IPS-NIHi11 (cell line): ENCODE measurements at places on chromosomes 13 and 19.

- no peak for DNase-seq
These were observed 135.6 kb downstream of the PRR20E start for GRCh38 chr13:57302604-57303003.

DNA sequence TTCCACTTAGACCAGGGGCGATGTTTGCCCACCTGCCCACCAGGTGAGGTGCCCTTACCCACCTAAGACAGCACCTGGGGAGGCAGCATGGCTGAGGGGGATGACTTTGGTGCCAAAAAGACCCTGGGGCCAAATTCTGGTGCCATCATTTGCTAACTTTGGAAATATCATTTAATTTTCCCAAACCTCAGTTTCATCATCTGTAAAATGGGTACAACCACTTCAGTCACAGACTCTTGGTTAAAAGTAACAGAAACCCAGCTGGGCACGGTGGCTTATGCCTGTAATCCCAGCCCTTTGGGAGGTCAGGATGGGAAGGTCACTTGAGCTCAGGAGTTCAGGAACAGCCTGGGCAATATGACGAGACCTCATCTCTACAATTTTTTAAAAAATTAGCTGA lies 177.8 kb downstream of the USP12 start:
- no peak for DNase-seq

GRCh38 chr13:103007427-103007762 lies 58.8 kb downstream of the SLC10A2 start:
- no peak for DNase-seq

- DNase-seq, result no peak
These were observed 74.6 kb downstream of the GNG7 start for GRCh38 chr19:2627855-2628254.

DNA sequence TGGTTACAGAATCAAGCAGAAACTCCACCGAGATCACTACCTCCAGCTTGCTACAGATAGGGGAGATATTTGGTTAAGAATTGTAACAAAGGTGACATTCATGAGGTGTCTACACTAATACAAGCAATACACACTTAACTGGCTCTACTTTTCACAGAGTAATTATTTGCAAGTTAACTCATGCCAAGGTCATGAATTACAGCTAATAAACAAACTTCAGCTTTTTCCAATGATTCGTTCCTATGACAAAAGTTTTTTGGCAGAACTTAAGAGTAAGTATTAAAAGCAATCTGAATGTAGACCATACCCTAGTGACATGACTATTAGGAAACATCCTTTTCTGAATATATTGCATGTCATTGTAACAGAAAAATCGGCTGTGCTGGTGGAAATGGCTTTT lies 72.1 kb downstream of the LHFPL6 start:
- DNase-seq, result no peak

DNA sequence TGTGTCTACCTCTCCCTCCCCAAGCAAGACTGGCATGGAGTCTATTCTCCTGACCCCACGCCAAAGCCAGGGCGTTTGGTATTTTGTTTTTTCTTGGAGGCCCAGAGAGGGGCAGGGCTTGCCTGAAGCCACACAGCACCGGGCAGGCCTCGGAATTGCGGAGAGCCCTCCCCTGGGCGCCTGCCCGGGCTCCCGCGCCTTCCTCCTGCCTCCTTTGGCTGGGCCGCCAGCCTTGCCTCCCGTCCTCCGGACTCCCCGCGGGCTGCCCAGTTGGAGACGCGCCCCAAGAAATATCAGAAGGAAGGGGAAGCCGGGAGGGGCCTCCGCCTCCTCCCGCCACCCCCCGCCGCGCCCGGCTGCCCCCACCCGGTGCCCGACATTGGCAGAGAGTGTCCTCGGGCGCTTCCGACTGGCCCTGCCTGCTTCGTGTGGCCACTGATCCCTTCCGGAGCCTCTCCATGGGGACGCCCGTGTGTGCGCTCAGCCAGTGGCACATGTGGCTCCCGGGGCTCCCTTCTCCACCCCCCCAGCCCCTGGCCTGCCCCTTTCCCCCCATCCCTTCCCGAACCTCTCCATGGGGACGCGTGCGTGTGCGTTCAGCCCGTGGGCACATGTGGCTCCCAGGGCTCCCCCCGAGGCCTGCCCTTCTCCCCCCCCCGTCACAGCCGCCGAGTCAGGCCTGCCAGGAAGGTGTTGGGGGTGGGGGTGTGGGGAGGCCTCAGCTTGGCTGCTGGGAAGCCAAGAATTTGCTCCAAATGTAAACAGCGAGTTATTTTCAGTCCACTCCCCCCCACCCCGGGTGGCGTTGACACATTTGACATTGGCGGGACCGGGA lies 37.3 kb downstream of the NFIC start:
- peak; percentile 54 for DNase-seq

GRCh38 chr19:5950741-5951140 lies 27.2 kb downstream of the RANBP3 start:
- DNase-seq, result no peak

DNA sequence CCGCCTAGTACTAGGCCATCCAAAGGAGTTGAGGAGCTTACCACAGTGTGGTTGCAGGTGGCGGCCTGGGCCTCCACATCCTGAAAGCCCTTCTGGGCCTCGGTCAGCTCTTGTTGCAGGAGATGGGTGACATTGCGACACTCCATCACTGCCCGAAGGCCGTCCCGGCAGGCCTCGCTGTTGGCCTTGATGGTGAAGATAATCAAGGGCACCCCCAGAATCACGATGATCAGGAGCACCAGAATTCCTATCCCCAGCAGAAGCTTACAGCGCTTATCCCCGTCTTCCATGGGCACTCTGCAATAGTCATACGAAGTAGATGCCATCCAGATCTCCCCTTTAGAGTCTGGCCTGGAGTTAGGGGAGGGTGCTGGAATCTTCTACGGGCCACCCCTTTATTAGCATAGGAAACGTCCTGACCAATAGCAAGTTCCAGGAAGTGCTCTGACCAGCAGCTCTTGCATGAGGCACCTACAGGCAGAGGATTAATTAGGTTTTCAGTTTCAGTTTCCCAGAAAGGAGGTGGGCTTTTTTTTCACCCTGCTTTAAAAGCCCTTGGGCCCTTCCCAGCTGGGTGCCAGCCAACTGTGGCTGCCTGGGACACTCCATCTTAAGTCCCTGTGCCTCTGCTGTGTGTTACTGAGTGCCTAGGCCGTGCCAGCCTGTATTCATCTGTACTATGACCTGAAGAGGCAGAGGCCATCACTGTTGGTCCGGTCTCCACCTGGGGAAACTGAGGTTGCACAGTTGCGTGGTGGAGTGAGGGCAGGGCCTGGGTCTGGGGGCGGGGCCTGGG lies at the start of gene BST2:
Gene BST2 (minus strand): TSS at position 381 of the 796 bp plus-strand sequence. CDS start 55 bp downstream, at position 326.
- DNase-seq, result peak; percentile 80

- no peak for DNase-seq
These were observed 214.0 kb upstream of the SOX1 start for GRCh38 chr13:111852725-111853518.

DNA sequence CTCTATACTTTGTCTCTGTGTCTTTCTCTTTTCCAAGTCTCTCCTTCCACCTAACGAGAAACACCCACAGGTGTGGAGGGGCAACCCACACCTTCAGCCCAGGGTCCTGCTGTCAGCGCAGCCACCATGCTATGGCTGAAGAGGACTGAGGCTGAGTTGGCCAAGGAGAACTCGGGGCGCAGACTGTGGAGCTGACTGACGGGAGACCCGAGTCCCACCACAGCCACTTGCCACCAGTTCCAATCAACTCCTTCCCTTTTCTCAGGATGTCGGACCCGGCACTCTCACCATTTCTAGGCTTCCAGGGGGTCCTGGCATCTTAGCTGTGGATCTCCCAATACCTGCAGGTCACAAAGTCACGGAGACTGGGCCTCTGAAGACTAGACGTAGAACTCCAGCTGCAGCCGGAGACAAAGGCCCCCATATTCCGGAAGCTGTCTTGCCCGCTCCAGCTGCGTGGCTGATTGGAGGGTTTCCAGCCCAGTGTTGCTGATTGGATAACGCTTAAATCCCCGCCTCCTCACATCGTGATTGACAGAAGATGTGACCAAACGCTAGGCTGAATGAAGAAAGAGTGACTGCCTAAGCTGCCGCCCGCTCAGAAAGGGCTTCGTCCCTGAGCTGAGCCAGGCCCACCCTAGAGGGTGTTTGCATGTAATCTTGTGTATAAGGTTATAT lies 63.6 kb downstream of the ZNF429 start:
- no peak for DNase-seq

DNA sequence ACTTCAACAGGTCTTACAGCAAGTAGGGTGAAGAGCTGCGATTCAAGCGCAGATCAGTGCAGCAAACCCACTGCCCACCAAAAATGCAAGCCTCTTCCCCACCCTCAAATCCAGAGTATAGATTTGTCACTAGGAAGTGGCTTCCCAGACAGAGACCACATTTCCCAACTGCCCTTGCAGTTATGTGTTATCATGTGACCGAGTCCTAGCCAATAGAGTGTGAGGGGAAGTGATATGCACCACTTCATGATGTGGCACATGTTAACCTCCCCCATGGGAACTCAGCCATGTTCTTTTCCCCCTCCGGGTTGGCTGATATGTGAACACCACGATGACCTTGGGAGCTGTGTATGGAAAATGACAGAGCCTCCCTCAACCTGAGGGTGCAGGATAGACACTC lies 50.8 kb downstream of the MBD3L2B start:
- DNase-seq, result no peak

- DNase-seq, result no peak
These were observed 30.2 kb downstream of the SMARCA4 start for GRCh38 chr19:10991076-10991475.

GRCh38 chr13:29577136-29578051 lies 18.1 kb downstream of the SLC7A1 start:
- DNase-seq, result no peak

DNA sequence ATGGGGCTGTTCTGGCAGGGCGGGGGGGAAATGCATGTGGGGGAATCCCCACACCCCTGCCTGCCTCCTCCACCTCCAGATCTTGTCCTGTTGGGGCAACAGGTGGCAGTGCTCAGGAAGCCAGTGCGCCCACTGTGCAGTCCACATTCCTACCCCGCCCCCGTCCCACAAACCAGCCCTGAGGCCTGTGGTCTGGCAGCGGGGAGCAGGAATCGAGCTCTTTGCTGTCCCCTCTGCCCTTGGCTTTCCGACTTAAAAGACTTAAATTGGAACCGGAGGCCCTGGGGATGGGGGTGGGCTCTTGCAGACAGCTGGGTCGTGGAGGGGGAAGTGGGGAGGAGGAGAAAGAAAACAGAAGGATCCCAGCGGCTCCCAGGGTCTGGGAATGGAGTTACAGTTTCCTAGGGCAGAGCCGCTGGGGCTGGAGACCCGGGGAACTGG lies 4.3 kb downstream of the NANOS3 start:
- peak; percentile 71 for DNase-seq

DNA sequence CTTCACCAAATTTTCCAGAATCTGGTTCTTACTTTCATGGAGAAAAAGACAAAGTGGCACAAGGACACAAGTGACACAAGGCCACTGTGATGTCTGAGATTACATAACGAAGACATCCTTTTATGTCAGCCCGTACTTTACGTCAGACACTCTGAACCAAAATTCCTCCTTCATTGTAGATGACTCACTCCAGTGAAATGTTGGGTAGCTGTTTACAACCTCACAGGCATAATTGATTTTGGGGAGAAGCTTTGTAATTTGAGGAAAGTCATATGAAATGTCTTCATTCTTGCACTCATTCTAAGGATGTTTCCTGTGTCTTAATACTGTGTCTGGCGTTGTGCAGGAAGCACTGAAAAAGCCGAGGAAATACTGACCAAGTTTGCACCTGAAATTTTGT lies 20.0 kb upstream of the LGALS14 start:
- DNase-seq, result no peak

GRCh38 chr19:38792250-38793111 lies 3.5 kb downstream of the LGALS7B start:
- peak; percentile 54 for DNase-seq

GRCh38 chr19:11451871-11452619 lies 16.6 kb downstream of the PRKCSH start:
- no peak for DNase-seq

DNA sequence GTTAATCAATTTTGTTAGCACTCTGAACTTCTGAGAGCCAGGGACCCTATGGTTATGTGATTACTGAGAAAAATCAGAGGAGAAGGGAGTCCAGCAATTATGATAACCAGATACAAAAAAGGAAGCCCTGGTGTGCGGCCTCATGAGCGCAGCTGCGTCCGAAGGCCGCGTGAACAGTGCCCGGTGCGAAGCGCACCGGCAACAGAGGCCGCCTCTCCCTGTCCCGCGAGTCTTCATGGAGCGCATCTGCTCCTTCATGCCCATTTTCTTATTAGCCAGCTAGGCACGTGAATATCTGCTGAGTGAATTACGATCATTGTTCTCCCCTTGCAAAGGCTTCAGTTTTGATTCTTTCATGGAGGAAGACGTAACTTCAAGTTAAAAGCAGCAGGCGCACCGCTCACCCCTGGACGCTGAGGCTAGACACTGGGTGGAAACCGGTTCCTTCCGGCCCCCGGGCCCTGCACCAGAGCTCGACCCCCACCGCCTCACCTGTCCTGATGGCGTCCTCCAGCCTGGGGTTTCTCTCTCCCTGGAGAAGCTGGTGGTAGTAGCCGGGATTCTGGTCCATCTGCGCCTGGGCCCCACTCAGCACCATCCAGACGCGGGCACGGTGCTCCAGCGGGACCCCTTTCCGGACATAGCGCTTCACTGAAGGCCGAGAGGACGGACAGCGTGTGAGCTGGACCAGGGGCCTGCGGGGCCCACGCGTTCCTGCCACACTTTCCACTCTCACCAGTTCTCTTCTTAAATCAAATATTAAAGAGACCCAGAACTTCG lies 8.9 kb downstream of the GRTP1 start:
- no peak for DNase-seq

- DNase-seq, result no peak
These were observed 4.8 kb downstream of the MKNK2 start for GRCh38 chr19:2046046-2046907.
